ENCODE measurements at places on chromosomes 6 and 20. TPM values are rescaled to one million over a fixed set of nuclear protein-coding genes. Genes with fewer than 3 reads are reported as not detected.

HCK gene
- total RNA-seq = not detected

CFAP61 gene
- not detected for total RNA-seq

ZSCAN12 gene
- total RNA-seq = 3.6 TPM

TRIM15 gene
- not detected for total RNA-seq
